Stimulated activated CD8-positive, alpha-beta memory T cell treated with anti-CD3 and anti-CD28 coated beads, Interleukin-15, amount 100 ng/mL, for 4 hours (primary cell): ENCODE measurements at places on chromosomes 16 and 17.

- no peak for DNase-seq
Measured at GRCh38 chr17:42311240-42312034, 23.1 kb downstream of the STAT5A start.

- DNase-seq = no peak
Measured at GRCh38 chr16:11295672-11296071, 14.5 kb upstream of the PRM1 start.

- no peak for DNase-seq
Measured at GRCh38 chr17:42913981-42914617, 13.5 kb downstream of the G6PC1 start.

DNA sequence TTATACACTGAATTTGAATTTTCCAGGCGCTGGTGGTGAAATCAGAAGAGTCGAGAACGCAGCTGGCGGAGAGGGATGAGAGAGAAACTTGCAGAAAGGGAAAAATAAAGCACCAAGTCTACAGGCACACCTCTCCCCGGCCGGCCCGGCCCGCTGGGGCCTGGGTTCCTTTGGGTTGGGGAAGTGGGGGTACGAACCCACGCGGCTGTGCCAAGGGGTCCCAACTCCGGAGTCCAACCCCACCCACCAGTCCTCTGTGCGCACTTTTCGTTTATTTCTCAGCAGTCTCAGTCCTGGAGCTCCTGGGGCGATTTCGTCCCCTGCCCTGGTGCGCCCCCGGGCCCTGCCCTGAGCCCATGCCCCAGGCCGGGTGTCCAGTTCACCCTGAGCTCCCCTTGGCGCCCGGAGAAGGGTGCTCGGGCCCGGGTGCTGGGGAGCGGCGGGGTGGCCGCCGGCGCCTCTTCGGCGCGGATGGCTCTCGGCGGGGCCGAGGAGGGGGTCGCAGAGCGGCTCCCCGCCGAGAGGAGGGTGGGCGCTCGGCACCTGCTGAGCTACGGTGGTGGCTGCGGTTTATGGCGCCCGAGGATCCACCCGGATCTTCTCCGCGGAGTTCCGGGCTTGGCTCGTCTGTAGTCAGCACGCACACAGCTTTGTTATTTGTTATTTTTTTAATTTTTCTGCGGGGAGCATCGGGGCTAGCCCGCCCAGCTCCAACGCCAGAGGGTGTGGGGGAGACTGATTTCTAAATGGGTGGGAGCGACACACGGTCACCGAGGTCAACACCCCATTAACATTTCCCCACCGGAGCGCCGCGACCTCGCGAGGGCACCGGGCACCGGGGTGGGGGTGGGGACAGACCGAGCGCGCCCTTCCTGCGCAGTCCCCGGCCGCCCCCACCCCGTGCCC lies 15.7 kb upstream of the CBX8 start:
- DNase-seq = no peak

DNA sequence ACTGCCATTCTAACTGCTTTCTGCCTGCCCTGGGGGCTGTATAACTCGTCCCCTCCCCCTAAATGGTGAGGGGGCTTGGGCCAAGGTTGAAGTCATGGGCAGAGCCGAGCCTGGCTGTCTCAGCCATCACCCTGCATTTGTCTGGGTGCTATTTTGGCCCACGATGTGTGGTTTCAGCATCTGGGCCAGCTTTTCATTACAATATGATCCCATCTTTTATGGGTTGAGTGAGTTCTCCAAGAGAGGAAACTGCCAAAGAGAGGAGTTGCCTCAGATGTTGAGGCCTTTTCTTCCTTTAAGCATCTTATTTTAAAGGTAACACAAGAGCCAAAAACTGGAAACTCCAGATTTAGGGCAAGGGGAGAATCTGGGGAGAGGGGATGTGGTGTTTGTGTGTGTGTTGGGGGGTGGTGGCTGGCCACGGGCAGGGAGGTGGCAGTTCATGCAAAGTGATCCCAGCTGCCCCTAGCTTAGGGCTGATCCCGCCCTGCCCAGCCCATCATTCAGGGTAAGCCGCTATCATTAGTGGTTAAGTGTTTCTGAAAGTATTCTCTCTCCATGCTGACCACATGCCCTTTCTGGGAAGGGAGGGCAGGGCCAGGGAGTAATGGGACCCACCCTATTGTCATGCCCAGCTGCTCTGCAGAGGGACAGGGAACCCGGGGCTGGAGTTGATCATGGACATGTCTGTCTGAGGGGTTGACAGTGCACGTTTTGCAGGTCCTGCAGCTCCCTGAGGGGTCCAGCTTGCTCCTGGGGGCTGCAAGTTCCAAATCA lies 83.2 kb upstream of the CLEC18A start:
- no peak for DNase-seq

DNA sequence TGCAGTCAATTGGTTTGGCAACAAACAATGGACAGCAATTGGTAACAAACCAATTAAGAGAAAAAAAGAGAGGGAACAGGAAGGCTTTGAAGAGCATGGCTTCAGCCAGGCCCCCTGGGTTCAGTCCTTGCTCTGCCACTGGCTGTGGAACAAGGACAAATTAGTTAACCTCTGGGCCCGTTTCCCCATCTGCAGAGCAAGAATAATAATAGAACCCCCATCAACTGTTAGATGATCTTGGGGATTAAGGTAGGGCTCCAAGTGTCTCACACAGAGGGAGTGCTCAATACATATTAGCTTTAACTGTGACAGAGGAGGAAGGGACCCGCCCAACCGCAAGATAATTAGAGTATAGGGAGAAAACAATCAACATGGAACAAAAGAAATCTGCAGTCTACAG lies 55.2 kb downstream of the PECAM1 start:
- DNase-seq = no peak

DNA sequence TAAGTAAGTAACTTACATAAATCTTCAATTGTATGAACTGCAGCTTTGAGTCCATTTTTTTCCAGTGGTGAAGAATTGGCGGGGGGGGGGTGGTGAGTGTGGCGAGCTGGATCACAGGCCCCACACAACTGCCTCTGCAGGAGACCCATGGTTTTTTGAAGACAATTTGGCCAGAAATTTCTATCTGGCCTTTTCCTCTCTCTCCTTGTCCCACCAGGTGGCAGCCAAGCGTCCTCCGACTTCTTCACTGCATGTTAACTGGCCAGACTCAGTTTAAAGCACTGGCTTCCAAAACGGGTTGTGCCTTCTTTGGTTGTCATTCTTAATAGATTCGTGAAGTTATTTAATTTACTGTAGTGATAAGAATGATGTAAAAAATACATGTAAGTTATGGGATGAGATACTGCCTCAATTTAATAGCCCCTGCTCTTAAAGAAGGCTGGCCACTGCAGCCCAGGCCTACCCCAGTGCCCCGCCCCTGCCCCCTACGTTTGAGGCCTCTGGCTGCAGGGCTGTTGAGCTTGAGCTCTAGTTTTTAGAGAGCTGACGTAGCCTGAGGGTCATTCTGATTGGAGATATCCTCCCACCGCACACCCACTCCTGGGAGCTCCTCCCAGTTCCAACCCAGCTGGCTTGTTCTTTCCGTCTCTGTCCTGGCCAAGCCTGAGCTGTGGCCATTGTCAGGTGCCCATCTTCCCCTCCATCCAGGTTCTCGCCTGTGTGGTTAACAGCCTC lies 36.4 kb downstream of the AKAP1 start:
- no peak for DNase-seq

DNA sequence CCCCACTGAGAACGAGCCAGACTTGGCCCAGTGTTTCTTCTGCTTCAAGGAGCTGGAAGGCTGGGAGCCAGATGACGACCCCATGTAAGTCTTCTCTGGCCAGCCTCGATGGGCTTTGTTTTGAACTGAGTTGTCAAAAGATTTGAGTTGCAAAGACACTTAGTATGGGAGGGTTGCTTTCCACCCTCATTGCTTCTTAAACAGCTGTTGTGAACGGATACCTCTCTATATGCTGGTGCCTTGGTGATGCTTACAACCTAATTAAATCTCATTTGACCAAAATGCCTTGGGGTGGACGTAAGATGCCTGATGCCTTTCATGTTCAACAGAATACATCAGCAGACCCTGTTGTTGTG lies 631 bp downstream of the BIRC5 start:
- no peak for DNase-seq

GRCh38 chr17:4475463-4475862 lies 23.2 kb upstream of the SPNS2 start:
- DNase-seq = no peak

- no peak for DNase-seq
Measured at GRCh38 chr17:66786107-66786506, 48.8 kb upstream of the CACNG5 start.

DNA sequence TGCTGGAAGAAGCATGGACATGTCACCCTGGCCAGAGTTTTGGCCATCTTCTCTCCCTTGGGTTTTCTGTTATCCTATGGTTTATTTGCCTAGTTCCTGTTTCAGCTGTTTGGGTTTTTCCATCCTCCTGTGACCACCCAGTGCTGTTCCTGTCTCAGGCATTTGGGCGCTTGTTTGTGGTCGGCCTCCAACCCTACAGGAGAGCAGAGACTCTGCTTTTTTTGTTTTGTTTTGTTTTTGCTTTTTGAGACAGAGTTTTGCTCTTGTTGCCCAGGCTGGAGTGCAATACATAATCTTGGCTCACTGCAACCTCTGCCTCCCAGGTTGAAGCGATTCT lies 3.3 kb upstream of the ZC3H7A start:
- no peak for DNase-seq
